ENCODE measurements at places on chromosomes 12 and 14. TPM values are rescaled to one million over a fixed set of nuclear protein-coding genes. Genes with fewer than 3 reads are reported as not detected.

- H3K4me3 ChIP-seq = no peak overlapping the region
- H3K27ac ChIP-seq = no peak overlapping the region
These were observed 24.4 kb upstream of the YARS2 start for GRCh38 chr12:32780071-32780470.

- H3K27ac ChIP-seq = no peak overlapping the region
- no peaks in the 10 kb centered on the region for H3K4me1 ChIP-seq
- peaks cover 32% of the 10 kb centered on the region for H3K36me3 ChIP-seq
- no peak for DNase-seq
- no peaks in the 10 kb centered on the region for H3K27me3 ChIP-seq
These were observed 59.1 kb downstream of the DCAF5 start for GRCh38 chr14:69093631-69094421.

- DNase-seq = no peak
- H3K36me3 ChIP-seq = no peaks in the 10 kb centered on the region
- H3K4me1 ChIP-seq = peaks cover 11% of the 10 kb centered on the region
These were observed 27.6 kb upstream of the KRT78 start for GRCh38 chr12:52876372-52876771.

DNA sequence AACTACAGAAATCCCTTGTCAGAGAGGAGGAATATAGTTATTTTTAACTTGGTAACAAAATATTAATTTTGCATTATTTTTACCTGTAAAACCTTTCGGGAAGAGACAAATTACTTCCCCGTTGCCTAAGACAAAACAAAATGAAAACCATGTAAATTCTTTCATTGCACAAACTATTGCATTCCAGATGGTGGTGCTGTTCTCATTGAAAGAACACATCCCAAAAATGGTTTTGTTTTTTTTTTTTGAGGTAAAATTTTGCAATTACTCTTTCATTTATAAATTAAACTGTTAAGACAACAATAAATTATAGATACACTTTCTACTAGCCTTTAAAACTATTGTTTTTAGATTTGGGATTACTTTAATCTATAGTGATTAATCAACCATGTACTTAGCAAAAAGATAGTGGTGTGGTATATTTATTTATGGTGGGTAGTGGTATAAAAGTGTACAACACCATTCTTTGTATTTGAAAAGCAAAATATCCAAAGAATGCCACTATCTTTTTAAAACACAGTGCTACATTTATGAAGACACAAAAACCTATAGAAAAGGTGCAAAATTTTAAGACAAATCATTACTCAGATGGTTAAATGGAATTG is 115.5 kb downstream of the SLC38A1 start:
- H3K27ac ChIP-seq = no peak overlapping the region
- no peak overlapping the region for H3K4me3 ChIP-seq
- no peaks in the 10 kb centered on the region for H3K27me3 ChIP-seq
- peaks cover 10% of the 10 kb centered on the region for H3K4me1 ChIP-seq
- peak; percentile 40 for DNase-seq

DNA sequence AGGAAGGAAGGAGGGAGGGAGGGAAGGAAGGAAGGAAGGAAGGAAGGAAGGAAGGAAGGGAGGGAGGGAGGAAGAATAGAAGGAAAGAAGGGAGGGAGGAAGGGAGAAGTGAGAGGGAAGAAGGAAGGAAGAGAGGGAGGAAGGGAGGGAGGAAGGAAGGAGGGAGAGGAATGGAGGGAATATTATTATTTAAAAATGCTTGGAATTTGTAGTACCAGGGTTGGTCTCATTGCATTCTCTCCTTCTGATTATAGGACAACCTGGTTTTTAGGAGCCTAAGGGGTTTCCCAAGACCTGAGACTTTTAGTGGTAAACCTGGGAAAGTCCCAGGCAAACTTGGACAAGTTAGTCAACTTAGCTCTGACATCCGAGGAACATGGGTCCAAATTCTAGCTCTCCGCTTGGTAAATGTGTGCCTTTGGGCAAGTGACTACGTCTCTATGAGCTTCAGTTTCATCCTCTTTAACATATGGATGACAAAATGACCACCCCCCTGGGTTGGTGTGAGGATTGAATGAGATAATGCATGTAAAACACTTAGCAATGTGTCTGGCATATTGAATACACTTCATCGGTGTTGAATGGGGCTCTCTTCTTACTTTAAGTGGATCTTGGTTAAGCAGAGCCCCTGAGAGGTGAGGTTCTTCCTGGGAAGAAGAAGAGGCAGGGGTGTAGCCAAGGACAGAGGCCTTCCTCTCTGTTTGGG is 690.7 kb upstream of the TBX3 start:
- no peaks in the 10 kb centered on the region for H3K27me3 ChIP-seq
- H3K36me3 ChIP-seq = no peaks in the 10 kb centered on the region
- no peak overlapping the region for H3K27ac ChIP-seq
- H3K4me3 ChIP-seq = no peak overlapping the region
- H3K4me1 ChIP-seq = no peaks in the 10 kb centered on the region

DNA sequence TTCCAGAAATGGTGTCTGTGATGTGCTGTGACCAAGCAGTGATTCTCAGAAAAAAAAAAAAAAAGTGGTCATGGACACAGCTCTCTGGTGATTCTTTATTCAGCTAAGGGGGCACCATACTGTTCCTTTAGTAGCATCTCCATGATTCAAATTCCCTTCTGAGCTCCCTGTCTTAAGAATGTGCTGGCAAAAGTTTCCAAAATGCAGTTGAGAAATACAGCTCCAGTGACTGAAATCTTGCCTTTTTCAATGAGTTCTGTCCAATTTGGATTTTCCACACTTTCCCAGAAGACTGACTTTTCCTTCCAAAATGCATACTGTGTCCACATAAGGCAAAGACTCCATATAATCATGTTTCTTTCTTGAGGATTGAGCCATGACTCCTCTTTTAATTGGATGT is 24.3 kb upstream of the CPM start:
- no peak overlapping the region for H3K27ac ChIP-seq
- H3K4me1 ChIP-seq = no peaks in the 10 kb centered on the region
- DNase-seq = no peak
- H3K4me3 ChIP-seq = no peak overlapping the region
- no peaks in the 10 kb centered on the region for H3K27me3 ChIP-seq

DNA sequence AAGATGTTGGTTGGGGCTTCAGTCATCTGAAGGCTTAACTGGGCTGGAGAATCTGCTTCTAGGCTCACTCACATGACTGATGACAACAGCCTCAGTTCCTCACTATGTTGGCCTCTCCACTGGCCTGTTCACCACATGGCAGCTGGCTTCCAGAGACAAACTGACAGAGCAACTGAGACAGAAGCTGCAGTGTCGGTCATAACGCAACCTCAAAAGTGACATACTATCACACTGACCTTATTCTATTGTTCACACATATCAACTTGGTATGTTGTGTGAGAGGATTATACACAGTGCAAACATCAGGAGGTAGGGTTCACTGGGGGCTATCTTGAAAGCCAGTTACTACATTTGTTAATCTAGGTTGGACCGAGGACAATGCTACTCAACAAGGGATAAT is 92.9 kb downstream of the PAWR start:
- no peaks in the 10 kb centered on the region for H3K27me3 ChIP-seq
- no peak overlapping the region for H3K27ac ChIP-seq
- no peaks in the 10 kb centered on the region for H3K36me3 ChIP-seq

Gene PLA2G1B
- not detected for total RNA-seq

Gene CYP46A1
- total RNA-seq = 0.07 TPM

Gene IKZF4
- 11.0 TPM for total RNA-seq

GRCh38 chr14:36320897-36321381 is 502 bp upstream of the MBIP start:
- peak overlapping the region; percentile 14 for H3K27ac ChIP-seq
- no peaks in the 10 kb centered on the region for H3K36me3 ChIP-seq
- H3K27me3 ChIP-seq = no peaks in the 10 kb centered on the region
- H3K4me3 ChIP-seq = peak overlapping the region; percentile 59

DNA sequence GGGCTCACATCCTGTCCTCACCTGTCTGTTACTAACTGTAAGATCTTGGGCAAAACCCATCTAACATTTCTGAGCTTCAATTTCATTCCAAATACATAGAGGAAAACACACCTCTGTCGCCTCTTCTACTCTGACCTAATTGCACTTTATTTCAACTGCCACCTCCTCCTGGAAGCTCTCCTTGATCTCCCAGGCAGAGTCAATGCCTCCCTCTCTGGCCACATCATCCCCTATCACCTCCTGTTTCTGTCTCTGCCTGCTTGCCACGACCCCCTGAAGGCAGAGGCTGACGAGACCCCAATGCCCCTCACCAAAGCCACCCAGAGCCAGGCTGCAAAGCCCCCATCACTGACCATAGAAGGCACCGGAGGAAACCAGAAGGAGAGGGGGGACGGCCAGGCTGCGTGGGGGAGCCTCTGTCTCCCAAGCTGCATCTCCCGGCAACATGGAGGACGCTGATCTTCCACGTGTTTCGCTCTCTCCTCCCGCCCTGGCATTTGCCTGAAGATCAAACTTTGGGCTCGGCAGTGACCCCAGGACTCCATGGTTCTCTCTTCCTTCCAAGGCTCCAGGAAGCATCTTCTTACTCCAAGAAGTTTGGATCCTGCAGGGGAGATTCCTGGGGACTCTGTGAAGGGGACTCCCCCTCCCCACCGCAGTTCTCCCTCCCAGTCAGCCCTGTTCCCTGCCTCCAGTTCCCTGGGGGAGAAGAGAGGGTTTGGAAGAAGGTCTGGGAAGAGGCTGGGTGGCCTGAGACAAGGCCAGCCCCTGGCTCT is 50.1 kb upstream of the BCL11B start:
- no peaks in the 10 kb centered on the region for H3K4me1 ChIP-seq
- no peak overlapping the region for H3K27ac ChIP-seq

DNA sequence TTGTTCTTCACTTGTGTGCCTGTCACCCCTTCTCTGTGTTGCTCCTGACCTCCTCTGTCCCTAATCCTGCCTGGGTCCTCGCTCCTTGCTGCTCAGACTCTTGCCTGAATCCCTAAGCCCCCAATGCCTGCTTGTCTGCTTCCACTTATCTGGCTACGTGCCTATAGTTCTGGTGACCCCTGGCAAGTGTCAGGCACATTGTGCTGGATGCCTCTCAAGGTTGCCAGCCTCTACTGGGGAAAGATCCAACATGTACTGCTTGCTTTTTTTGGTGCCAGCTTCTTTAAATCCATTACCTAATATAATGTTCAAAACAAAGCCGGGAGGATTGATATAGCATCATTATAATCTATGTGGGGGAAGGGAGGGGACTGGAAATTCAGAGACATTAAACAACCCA is 448.0 kb upstream of the CCDC196 start:
- no peaks in the 10 kb centered on the region for H3K36me3 ChIP-seq
- H3K4me1 ChIP-seq = no peaks in the 10 kb centered on the region
- H3K27me3 ChIP-seq = peaks cover 3% of the 10 kb centered on the region
- no peak for DNase-seq

DNA sequence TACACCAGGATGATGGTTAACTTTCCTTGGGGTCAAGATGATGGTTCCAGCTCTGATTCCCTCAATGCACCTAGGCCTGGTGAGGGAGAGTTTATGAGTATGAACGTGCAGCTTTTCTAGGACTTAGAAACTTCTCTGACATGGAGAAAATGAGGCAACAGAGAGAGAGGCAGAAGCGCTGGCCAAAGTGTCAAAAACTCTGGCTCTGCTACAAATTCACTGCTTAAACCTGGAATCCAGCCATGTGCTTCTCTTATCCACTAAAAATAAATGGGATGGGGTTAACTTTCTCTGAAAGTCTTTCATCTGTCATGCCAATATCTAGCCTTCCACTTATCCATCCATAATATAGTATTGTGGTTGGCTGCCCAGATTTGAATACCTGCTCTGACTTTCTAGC is 568.7 kb downstream of the MED13L start:
- H3K27me3 ChIP-seq = no peaks in the 10 kb centered on the region
- no peaks in the 10 kb centered on the region for H3K36me3 ChIP-seq
- H3K4me1 ChIP-seq = no peaks in the 10 kb centered on the region
- H3K4me3 ChIP-seq = no peak overlapping the region

DNA sequence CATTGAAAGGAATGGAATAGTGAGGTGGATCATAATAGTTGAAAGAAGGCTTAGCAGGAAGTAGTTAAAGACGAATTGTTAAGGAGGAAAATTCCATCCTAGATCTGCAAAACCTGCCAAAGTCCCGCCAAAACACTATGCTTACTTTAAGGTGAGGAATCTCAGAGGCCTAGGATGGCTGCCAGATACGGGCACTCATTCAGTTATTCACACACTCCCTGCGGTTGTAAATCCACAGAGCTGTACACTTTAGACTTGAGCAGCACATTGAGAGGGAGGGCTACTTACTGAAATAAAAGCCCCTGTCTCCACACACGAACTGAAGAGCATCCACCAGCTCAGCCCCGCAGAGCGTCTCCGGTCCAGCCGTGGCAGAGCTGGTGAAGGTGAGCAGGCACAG is 5.0 kb downstream of the IGF1 start:
- H3K4me1 ChIP-seq = peaks cover 20% of the 10 kb centered on the region
- no peak overlapping the region for H3K27ac ChIP-seq
- no peaks in the 10 kb centered on the region for H3K36me3 ChIP-seq

Gene CLEC1B
- total RNA-seq = not detected

Gene C12orf50
- total RNA-seq = not detected

DNA sequence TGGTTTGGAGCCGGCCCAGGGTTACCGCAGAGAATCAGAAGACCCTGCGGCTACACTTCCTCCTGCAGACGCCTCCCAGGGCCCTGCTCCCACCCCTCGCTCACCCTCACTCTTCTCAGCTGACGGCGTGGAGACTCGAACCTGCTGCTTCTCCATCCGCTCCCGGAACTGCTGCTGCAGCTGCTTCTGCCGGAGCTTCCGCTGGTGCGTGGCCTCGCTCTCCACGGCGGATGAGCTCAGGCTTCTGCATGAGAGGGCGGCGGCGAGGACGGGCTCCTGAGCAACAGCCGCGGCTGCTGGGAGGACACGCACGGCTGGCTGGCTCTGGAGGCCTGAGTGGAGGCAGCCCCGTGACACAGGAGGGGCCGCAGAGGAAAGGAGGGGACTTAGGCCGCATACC is 33.3 kb downstream of the RAD52 start:
- no peaks in the 10 kb centered on the region for H3K27me3 ChIP-seq
- H3K4me3 ChIP-seq = no peak overlapping the region
- H3K36me3 ChIP-seq = peaks cover 31% of the 10 kb centered on the region
- peaks cover 10% of the 10 kb centered on the region for H3K4me1 ChIP-seq

Gene ASB2
- 98.0 TPM for total RNA-seq

DNA sequence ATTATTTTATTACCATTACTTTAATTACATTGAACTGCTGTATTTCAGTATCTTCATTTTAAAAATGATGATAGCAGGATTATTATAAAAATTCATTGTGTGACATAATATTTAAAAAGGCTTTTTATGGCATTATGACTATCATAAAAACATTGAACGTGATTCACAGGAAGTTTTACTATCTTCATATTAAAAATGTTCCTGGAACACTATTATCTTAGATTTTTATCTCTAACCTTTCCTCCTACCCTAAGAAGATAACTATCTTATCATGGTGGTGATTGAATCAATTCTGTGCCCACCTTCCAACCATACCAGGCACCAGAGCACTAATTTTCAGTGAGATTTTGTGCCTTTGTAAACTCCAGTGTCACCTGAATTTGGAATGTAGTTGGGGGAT is 16.2 kb downstream of the LRRC9 start:
- H3K36me3 ChIP-seq = no peaks in the 10 kb centered on the region
- H3K4me3 ChIP-seq = no peak overlapping the region
- DNase-seq = no peak
- no peak overlapping the region for H3K27ac ChIP-seq
- no peaks in the 10 kb centered on the region for H3K4me1 ChIP-seq

Data from CD8-positive, alpha-beta memory T cell (primary cell).